ENCODE measurements at places on chromosomes 7 and 10.
A peak's percentile ranks its signal among the peaks of the same experiment; 100 is the strongest.

GRCh38 chr10:89085153-89085552 lies 94.6 kb downstream of the FAS start:
- no peak for DNase-seq

DNA sequence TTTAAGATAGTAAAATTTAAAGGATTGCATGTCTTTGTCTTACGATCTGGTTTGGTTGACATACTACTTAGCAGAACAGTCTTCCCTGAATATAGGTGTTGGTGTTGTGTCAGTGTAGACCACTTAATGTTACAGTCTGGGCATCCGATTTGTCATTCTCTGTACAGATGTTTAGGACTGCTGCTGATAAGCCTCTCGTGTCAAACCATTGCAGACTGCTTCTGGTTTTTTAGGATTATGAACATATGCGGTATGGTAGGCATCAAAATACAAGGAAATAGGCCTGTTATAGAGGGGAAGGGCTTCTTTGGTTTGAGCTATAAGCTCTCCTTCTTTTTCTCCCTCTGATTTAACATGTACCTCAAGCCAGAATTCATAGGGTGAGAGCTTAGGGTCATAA lies 7.4 kb downstream of the CYP3A43 start:
- DNase-seq, result no peak

GRCh38 chr10:12667052-12667451 lies 317.7 kb downstream of the CAMK1D start:
- DNase-seq, result no peak

DNA sequence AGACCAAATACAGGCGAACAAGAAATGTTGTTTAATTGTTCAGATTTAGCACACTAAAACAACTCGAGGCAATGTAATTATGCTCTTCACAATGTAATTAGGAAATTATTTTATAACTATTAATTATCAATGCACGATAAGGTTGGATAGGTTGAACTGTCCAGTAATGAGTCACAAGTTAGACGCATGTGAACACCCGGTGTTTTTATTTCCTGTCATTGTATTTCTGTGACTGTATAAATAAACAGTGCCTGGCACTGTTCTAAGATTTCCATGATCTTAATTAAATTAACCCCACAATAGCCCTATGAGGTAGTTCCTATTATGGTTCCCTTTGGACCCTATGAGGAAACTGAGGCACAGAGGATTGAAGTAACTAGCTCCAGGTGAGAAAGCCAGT lies 26.2 kb downstream of the C10orf105 start:
- DNase-seq, result no peak

GRCh38 chr10:97106207-97106606 lies 79.6 kb downstream of the SLIT1 start:
- no peak for DNase-seq

- DNase-seq, result no peak
Measured at GRCh38 chr7:18352339-18353255, 143.0 kb upstream of the HDAC9 start.

GRCh38 chr10:78393094-78393493 lies 359.4 kb downstream of the RPS24 start:
- DNase-seq, result no peak

DNA sequence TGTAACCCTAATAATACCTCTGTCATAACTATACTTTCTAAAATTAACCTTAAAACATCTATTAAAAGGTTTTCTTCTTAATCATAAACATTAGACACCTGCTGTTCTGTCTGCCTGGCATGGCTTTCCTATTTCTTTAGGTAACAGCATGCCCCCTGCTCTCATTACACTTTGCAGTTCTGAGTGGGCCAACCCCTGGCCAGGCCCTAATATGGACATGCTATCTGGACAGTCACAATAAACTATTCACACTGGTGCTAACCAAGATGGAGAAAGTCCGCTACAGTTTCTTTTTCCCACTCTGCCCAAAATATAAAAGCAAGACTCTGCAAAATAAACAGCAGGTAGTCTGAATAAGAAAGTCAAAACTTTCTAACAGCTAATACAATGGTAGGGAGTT lies 84.0 kb downstream of the ELAPOR2 start:
- DNase-seq, result no peak

DNA sequence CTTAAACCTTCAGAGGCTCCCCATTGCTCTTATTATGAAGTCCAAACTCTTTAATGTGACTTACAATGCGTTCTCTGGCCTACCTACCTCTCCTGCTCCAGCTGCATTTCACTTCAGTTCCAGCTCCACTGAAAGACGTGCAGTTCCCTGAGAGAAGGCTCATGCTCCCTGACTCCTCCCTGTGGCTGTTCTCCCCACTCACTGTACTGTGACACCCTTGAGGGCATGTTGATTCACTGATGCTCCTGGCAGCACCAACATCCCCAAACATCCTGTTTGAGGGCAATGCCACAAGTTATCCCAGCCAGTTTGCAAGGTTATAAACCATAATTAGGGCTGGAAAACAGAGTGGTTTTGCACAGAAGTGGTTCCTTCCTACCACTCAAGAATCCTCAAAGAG lies 111.2 kb downstream of the LSM5 start:
- DNase-seq, result no peak

DNA sequence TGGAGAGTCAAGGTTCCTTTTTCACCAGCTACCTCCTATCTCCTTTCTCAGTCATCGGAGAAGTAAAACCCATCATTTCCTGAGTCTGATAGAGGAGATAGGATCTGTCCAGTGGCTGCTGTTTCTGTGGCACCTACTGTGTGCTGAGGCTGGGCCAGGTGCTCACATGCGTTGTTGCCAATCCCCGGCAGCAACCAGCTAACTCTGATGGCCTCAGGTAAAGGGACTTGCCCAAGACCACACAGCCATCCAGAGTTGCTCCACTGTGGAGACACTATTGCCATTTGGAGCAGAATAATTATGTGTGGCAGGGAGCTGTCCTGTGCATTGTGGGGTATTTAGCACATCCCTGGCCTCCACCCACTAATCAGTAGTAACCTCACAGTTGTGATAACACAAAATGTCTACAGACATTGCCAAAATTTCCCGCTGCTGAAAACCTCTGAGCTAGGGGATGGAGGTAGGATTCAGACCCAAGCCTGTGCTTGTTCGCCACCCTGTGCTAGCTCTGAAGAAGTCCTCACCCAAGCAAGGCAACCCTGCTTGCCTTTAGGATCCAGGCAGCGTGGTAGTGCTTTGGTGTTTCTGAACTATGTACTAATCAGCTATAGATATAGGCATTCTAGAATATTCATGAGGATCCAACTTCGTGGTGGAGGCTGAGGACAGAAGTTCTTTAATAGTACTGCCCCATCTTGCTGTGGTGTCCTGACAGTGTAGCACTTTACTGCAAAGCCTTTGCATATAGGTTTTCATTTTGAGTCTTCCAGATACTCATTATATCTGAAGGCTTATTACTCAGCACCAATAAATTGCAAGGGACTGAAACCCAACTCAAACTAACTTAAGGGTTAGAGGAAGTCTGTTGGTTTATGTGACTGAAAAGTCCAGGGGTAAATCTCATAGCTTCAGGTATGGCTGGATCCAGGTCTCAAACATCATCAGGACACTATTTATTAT lies 164.6 kb downstream of the GRK5 start:
- DNase-seq, result no peak

DNA sequence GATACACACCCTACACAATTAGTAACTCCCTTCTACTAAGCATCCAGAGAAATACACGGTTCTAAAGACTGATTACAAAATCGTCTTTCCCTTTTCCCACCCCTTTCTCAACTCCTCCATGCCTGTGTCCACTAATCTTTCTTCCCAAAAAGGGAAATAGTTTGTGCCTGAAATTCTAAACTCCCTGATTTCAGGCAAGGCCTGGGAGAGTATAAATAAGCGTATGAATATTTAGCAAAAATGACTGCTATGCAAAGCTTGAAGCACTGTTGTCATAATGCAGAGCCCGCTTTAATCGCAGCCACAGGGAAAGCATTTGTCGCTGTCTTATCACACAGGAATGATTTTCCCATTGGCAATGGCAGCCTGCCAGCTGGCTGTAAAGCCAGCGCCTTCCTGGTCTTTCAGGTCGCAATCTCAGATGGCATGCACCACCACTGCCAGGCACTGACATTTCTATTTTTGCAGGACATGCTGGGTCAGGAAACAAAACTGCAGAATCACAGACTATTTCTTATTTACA lies 142.9 kb upstream of the PCGF5 start:
- DNase-seq, result no peak

- no peak for DNase-seq
Measured at GRCh38 chr10:98265403-98266378, 2.3 kb downstream of the LOXL4 start.

DNA sequence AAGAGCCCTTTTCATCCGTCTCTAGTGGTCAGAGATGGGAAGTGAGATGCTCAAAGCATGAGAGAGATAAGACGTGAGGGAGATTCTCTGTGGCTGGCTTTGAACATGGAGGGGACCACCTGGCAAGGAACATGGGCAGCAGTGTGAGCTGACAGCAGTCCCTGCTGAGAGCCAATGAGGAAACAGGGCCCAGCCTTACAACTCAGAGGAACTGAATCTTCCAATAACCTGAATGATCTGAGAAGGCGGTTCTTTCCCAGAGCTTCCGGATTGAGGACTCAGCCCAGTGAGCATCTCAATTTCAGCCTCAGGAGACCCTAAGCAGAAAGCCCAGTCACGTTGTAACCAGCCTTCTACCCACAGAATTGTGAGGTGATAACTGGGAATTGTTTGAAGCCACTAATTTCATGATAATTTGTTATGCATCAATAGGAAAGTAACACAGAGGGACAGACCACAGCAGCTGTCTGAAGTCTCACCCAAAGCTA lies 33.9 kb upstream of the IKZF1 start:
- no peak for DNase-seq

GRCh38 chr7:41097501-41097900 lies 605.4 kb downstream of the INHBA start:
- DNase-seq, result no peak

- no peak for DNase-seq
Measured at GRCh38 chr10:30839652-30840051, 192.0 kb downstream of the ZNF438 start.

GRCh38 chr7:2670720-2671391 lies 17.1 kb upstream of the AMZ1 start:
- no peak for DNase-seq

GRCh38 chr7:22406715-22407114 lies 49.8 kb upstream of the RAPGEF5 start:
- DNase-seq, result no peak

GRCh38 chr10:118956802-118957442 lies 72.6 kb upstream of the NANOS1 start:
- no peak for DNase-seq

GRCh38 chr7:64951250-64951848 lies 39.5 kb downstream of the ZNF117 start:
- no peak for DNase-seq

GRCh38 chr7:65923316-65923715 lies 50.4 kb downstream of the VKORC1L1 start:
- DNase-seq, result no peak

- no peak for DNase-seq
Measured at GRCh38 chr7:98192781-98193457, 18.3 kb upstream of the BHLHA15 start.

DNA sequence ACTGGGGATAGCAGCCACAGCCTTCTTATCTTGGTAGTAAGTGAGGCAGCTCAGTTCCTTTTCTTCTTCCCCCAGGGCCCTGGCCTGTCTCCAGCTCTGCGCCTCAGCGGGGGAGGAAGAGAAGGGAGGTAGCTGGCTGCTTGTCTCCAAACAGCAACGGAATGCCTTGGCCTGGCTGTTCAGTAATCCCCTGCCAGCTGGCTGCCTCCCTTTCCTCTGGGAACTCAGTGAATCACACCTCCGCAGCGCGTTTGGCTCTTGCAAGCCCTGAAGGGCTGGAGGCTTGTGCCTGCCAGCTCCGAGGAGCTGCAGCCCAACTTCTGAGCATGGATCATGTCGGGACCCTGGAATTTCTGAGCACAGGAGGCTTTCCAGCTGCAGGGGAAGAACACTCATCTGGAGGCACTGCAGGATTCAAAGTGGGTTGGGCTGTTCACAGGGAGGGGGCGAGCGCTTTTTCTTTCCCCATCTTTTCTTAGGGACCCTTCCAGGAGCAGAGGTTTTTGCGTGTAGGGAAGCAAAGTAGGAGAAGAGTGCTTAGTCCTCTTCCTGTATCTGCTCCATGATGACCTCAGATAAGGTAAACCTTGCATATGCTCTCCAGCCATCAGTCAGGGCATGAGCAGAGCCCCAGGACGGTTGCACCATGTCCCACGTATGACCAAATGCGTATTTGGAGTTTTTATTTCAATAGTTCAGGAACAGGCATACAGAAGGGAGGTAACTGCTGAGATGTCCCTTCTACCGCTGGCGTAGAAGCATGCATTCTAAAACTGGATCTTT lies 253.2 kb upstream of the INHBA start:
- DNase-seq, result peak; percentile 58

GRCh38 chr7:129315960-129316359 lies 91.1 kb downstream of the AHCYL2 start:
- DNase-seq, result no peak
